ENCODE measurements at places on chromosomes 2 and 18.

DNA sequence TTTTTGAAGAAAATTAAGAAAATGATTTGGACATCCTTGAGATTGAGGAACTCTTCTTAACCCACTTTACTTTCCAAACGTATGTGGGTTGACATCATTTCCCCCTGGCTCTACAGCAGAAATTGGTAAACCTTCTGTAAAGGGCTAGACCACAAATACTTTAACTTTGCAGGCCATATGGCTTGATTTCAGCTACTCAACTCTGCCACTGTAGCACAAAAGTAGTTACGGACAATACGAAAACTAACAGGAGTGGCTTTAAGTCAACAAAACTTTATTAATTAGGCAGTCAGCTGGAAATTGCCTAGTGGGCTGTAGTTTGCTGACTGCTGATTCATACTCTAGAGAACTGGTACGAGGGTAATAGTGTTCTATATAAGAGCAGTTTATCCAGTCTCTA, 83.2 kb upstream of the DTNB start:
- no peak for DNase-seq

DNA sequence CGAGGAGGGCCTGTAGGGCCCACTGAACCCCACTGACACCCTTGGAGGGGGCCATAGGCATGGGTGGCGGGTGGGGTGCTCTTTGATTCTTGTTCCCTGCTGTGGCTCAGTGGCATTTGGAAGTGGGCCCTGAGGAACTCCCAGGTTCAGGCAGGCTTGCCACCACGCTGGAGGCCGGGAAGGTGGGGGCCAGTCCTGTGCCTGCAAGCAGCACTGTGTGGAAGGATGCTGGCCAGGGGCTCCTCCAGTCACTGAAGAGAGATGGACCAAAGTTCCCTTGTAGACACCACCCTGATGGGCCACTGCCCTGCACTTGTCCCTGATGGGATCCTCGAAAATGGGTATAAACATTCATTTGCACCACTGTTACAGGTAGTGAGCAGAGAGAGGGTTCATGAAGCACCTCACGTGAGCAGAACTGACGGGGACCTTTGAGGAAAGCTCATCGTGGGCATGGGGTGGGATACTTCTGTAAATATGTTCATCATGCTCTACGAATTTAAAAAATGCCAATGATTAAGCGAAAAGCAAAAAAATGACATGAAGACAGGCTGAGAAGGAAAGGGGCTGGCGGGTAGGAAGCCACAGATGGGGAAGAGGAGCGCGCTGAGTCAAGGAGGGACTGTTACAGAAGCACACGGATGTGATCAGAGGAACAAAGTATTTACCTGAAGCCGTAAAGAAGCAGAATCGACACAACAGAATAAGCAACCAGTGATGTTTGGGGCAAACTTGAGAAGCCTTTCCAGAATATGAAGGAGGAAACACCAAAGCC, 45.2 kb upstream of the ASB1 start:
- no peak for DNase-seq

GRCh38 chr2:148971547-148971946, 67.0 kb upstream of the LYPD6B start:
- no peak for DNase-seq

DNA sequence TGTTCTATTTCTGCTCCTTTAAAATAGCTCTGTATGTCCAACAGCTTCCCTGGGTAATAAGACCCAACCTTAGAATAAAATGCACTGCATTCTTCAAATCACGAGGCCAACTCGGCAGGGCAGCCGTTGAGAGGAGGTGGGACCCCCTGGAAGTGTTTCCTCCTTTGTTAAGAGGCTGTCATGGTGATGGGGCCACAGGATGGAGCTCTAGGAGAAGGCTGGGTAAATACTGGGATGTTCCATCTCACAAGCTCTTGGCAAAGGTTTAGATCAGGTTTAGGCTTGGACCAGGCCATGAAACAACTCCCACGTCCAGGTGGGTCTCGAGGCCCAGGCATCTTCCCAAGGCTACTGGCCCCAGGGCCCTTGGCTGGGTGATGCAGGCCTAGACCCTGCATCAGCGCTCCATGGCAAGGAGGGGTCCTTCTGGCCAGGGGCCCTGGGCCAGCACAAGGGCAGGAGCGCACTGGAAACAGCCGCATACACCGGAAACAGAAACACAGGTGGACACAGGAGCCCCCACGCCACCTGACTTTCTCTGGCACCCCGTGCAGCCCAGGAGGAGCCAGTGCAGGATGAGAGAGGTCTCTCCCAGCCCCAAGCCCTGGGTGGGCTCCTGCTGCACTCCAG, 38.8 kb upstream of the OTOS start:
- no peak for DNase-seq

GRCh38 chr2:34806891-34807290, 1207.8 kb upstream of the FAM98A start:
- DNase-seq = no peak

- DNase-seq = no peak
These were observed 100.2 kb upstream of the SULT1C3 start for GRCh38 chr2:108139521-108139920.

DNA sequence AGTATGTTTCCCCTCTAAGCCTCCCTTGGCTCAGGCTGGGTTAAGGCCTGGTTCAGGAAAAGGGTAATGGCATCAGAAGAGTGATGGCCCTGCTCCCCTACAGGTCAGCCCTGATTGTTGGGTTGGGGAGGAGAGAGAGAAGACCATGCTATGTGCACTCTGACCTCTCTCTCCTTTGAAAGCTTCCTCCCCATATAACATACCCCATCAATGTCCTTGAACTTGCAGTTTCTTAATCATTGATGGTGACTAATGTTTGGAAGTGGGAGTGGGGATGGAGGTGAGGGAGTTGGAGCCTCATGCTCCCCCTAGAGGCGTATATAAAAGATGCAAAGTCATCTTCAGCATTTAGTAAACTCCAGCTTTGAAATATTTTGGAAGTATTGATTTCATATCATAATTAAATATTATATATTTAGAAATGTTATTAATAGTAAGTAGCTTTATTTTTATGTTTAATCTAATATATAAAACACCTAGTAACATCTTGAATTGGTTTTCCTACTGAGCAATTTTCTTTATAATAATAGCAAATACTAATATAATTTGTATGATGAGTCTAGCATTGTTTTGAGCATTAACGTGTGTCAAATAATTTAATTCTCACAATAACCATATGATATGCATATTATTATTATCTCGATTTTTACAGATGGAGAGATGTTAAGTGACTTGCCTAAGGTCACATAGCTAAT, 8.8 kb downstream of the PLCL1 start:
- no peak for DNase-seq

GRCh38 chr2:237446338-237446665, 32.3 kb upstream of the COL6A3 start:
- DNase-seq = no peak

DNA sequence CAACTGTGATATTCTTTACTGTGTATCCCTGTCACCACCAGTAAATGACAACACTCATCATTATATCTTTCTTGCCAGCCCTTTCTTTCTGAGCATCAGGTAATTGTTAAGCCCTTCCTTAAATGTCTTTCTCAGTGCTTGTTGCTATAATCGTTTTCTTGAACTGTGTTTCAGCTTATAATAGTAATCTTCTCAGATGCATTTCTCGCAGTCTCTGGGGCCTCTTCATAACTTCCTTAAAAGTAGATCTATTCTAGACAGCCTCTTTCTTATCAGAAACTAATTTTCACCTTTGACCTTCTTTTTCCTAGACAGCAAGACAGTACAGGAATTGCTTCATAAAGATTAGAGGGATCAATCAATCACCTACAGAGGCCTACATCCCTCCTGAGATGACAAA, 648.1 kb downstream of the CPS1 start:
- no peak for DNase-seq

DNA sequence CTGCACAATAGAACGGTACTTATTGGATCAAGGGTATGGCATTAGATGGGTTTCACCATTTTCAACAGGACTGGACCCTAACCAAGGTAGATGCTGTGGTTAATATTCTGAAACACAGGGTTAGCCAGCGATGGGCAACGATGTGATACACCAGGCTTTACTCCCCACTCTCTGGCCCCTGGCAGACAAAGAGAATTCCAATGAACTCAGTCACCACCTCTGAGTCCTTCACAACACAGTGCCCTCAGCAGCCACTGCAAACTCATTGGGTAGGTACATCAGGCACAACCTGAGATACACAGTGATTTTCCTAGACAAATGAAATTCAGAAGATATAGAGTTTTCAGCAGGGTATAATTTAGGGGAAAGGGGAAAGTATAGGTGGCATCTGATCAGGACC, 634.5 kb downstream of the ZEB2 start:
- DNase-seq = no peak

- no peak for DNase-seq
These were observed 101.8 kb upstream of the NPAS2 start for GRCh38 chr2:100718065-100718629.

DNA sequence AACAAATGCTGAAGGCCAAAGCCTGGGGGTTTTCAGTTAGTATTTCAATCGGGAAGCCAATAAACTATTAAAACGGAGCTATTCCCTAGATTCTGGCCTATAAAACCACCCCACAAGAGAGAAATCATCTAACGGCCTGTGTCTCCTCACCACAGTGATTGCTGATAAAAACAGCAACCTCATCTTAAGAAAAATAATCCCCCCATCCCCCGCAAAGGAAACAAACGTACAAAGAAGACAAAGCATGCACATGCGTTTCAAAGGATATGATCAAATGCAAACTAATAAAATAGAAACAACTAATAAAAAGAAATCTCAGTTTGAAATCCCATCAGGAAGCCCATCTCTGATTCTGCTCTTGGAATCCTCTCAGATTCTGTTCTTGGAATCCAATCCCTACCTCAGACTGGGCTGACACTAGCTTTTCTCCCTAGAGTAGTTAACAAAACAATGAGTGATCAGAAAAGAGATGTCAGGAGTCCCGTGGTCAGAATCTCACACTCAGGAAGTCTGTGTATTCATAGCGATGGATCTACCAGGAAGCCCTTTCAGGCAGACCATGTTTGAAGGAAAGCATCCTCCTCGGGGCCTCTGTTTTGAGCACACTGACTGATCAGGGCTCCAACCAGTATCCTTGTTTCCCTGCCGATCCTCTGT, 150.7 kb downstream of the THADA start:
- DNase-seq = no peak

DNA sequence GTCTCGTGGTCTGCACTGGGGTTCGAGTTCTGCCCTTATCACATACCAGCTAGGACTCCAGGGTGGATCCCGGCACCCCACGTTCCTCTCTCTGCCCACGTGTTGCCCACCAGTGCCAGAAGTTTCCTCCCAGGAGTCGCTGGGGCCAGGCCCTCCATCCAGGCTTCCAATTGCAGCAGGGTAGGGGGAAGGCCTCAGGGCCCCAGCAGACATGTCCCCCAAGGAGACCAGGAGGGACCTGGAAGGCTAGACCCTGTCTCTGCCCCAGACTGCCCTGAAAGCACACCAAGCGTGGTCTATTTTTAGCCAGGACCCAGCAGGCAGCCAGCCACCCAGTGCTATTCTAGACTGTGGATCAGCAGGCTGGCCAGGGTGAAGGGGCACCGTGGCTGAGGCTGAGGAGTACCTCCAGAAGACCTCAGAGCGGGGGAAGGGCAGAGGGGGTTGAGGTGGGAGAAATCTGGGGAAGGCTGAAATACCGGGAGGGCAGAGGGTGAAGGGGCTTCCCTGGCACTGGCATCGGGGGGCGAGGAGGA, 18.8 kb upstream of the TNS1 start:
- no peak for DNase-seq

DNA sequence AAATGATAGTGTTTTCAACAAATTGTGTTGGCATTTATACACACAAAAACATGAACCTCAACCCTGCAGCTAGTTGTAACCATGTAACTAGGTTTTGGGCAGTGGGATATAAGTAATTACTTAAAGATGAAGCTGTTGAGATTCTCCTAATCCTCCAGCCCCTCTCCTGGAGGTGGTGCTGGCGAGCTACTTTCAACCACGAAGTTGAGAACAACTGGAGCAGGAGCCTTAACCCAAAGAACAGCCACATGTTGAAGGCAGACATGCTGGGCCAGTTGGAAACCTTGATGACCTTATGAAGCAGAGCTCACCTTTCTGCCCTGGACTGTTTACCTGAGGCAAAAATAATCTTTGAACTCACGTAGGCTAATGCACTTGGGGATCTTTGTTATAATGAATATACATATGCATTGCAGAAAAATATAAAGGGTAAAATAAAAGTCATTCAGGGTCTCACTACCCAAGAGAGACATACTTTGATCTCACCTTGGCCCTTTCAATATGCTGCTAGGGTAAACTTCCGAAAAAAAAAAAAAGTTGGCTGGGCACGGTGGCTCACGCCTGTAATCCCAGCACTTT, 89.6 kb upstream of the NPAS2 start:
- no peak for DNase-seq

All from activated T-helper 9 cell treated with anti-CD3 and anti-CD28 coated beads, Interleukin-2, amount 50 U/mL, for 16 hours (primary cell).